ENCODE measurements at places on chromosomes 7 and 10.

GRCh38 chr7:106568680-106569499 is 92.1 kb downstream of the CCDC71L start:
- DNase-seq = no peak

- DNase-seq = no peak
These were observed 12.7 kb downstream of the CUL1 start for GRCh38 chr7:148711191-148712102.

DNA sequence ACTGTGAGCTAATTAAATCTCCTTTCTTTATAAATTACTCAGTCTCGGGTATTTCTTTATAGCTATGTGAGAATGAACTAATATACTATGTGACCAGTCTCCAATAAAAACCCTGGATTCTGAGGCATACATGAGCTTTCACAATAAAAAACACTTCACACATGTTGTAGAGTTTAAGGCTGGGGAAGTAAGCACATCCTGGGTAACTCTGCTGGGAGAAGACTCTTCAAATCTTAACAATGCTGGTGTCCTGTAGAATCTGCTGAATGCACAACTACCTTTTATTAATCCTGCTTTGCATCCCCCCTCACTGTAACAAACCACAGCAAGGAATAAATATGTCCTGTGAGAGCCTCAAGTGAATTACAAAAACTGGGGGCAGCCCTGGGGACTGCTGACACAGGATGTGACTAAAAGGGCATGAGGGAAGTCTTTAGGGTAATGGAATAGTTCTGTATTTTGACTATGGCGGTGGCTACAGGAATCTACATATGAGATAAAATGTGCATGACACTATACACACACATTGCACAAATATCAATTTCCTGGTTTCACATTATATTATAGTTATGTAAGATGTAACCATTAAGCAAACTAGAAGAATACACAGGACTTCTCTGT is 45.1 kb upstream of the KCTD7 start:
- no peak for DNase-seq

GRCh38 chr7:132138817-132139216 is 437.5 kb downstream of the PLXNA4 start:
- DNase-seq = no peak

DNA sequence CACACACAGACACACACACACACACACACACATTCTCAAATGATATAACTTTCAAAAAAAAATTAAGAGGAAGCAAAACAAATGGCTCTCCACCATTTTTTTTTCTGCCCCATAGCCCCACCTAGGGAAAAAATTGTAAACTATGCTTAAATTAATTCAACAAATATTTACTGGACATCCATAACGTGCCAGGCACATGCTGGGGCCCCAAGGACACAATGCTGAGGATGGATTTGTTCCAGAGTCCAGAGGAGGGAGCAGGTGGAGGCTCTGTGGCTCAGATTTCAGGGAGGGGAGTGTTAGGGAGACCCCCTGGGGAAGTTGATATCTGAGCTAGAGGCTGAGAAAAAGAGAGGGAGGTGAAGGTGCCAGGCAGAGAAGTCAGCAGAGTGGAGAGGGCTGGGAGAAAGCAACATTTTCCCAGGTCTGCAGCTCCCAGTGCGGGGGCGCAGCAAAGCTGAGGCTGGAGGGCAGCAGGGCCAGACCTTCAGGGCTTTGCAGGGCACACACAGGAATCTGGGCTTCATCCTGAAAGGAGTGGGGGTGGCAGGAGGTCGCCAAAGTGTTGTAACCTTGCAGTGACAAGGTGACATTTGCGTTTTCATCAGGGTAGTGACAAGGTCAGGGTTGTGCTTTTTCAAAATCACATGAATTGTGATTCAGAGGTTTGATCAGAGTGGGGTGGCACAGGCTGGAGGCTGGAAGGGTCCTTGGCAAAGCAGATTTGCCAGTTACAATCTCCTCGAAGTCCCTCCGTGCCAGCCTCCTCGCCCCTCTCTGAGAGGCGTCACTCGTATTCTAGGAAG is 261.6 kb downstream of the WDR11 start:
- no peak for DNase-seq
